ENCODE measurements at places on chromosomes 11 and 22. TPM values are rescaled to one million over a fixed set of nuclear protein-coding genes. Genes with fewer than 3 reads are reported as not detected.

The OR52I2 gene
- total RNA-seq: not detected

The SLC6A5 gene
- total RNA-seq: not detected

The POU2AF1 gene
- not detected for total RNA-seq

The EHBP1L1 gene
- 34.2 TPM for total RNA-seq

The BCL2L13 gene
- total RNA-seq: 46.3 TPM

The ME3 gene
- 16.6 TPM for total RNA-seq

The GLYATL2 gene
- 0.18 TPM for total RNA-seq

The SCGB1D2 gene
- total RNA-seq: not detected

The ANO3 gene
- total RNA-seq: 0.03 TPM

The TRIM51 gene
- not detected for total RNA-seq

The CSRP3 gene
- not detected for total RNA-seq

The POU2AF2 gene
- total RNA-seq: not detected

The DCHS1 gene
- total RNA-seq: 0.07 TPM

The UBQLN3 gene
- not detected for total RNA-seq

The SLC22A8 gene
- not detected for total RNA-seq

The OR5D13 gene
- total RNA-seq: not detected

The OR5P2 gene
- total RNA-seq: not detected

The APLNR gene
- 0.03 TPM for total RNA-seq

The CADM1 gene
- total RNA-seq: 24.8 TPM

The PDGFB gene
- 3.1 TPM for total RNA-seq

The FREY1 gene
- 0.46 TPM for total RNA-seq

The KRTAP5-1 gene
- not detected for total RNA-seq

The OR51B2 gene
- not detected for total RNA-seq

The GRAP2 gene
- total RNA-seq: not detected
